ENCODE measurements at places on chromosomes 1 and 21.

DNA sequence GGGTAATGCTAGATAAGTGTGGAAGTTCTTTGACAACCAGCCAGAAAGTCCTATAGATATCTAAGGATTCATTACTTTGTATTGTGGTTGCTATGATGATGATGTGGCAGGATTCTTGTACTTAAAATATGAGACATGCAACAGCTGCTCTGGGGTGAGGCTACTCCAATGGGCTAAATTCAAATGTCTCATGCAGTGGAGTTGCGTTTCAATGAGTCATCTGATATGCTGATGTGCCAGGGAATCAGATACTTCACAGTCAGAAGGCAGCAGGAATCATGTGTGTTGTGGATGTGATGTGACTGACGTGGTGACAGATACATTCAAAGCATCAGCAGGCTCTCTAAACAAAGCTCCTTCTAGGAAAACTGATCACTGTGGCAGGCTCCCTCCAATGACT lies 66.5 kb downstream of the TSEN15 start:
- no peak for DNase-seq

DNA sequence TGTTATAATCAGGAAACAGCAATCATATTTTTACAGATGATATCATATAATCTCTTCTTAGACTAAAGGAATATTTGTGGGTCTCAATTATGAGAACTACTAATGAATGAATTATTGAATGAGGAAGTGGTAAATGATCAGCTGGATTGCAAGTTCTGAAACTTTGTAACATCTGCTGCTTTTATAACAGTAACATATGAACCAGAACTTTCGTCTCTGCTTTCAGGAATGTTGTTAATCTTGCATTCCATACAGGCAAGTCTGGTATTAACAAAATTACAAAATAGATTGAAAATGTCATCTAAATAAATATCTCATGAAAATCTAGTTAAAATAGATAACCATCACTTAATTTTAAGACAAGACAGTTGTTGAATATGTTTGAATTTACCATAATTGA lies 110.5 kb upstream of the COL11A1 start:
- DNase-seq: no peak

GRCh38 chr1:89271341-89272015 lies 1.2 kb downstream of the GBP5 start:
- no peak for DNase-seq

GRCh38 chr21:45493401-45494001 lies 48.7 kb downstream of the SLC19A1 start:
- no peak for DNase-seq

DNA sequence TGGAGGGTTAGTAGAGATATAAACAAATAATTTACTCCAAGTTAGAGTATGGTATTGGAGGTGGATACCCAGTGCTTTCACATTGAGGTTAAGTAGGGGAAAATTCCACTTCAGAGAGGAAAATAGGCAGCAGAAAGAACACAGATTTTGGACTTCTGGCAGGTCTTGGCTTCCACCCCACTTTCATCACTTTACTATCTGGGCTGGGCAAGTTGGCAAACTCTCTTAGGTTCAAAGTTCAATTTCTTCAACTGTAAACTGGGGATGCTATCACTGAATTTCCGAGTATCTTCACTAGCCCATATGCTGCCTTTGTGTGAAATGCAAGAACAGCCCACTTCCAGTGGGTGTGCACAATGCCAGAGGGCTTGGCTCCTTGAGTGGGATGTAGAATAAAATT lies 214.9 kb downstream of the GABPA start:
- DNase-seq: no peak

- DNase-seq: no peak
These were observed 143.0 kb downstream of the DNM3 start for GRCh38 chr1:171984262-171984661.

GRCh38 chr1:22174446-22175220 lies 31.7 kb upstream of the WNT4 start:
- DNase-seq: no peak

DNA sequence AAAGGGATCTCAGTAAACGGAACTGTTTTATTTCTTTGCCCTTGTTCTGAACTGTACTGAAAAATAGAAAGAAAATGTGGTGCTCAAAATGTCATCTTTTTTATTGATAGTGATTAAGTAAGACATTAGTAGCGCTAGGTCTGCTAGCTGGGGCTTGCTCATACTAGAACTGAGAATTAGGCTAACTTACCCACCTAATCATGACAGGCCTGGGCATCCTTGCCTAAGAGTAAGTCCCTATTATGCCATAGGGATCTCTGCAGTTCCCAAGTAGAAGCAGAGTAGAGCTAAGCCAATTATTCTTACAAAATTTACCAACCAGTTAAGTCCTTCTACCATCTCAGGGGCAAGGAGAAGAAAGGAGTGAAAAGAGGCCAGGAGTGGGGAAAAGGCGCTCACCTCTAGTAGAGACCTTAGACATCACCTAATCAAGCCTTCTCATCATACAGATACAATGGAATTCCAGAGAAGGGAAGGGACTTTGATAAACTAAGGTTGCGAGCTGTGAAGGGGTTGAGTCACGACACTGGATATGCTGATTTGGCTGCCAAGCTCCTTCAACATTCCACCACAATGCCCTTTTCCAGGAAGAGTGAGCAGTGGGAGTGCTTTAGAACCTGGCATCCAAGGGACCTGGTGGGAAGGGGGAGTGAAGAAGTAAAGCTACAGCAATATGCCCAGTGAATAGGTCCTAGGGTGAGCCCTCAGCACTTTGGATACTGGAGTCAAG lies 27.7 kb upstream of the RPTN start:
- no peak for DNase-seq

DNA sequence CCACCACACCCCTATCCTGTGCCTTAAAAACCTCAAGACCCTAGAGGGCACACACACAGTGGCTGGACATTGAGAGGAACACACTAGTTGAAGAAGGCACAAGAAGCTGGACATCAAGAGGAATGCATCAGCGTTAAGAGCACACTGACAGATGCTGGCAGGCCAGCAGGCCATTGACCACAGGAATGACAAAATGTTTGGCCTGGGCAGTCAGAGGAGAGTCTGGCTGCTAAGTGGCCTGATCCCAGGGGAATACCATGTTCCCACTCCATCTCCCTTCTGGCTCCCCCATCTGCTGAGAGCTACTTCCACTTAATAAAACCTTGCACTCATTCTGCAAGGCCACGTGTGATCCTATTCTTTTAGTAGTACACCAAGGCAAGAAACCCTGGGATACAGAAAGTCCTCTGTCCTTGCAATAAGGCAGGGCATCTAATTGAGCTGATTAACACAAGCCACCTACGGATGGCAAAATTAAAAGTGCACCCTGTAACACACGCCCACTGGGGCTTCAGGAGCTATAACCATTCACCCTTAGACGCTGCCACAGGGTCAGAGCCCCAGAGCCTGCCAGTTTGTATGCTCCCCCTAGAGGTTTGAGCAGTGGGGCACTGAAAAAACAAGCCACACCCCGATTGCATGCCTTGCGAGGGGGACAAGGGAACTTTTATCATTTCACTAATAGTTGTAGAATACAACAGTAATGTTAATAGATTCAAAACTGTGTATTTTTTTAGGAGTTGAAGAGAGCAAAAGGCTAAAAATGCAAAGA lies 1216.1 kb upstream of the NCAM2 start:
- no peak for DNase-seq

DNA sequence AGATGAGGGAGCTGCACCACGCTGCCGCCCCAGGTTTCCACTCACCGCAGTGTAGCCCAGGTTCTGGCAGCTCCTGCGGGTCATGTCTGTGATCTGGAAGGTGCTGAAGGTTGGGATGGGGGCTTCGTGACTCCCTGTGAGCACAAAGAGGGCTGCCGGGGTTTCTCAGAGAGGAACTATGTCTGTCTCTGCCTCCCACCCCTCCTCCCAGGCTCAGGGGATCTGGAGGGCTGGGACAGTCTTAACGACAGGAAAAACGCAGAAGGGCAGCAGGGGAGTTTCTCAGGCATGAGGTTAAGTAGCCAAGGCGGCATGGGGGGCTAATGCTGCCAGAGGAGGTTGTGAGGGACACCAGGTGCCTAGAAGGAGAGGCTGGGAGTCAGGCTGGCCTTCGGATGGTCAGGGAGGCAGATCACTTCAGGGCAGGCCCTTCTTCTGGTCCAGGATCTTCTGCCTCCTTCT lies 656 bp downstream of the SH2D2A start:
- DNase-seq: no peak

- no peak for DNase-seq
These were observed 129.6 kb downstream of the PRDM16 start for GRCh38 chr1:3198371-3199271.

- DNase-seq: no peak
These were observed 660.6 kb downstream of the LRRIQ3 start for GRCh38 chr1:73537400-73537799.

DNA sequence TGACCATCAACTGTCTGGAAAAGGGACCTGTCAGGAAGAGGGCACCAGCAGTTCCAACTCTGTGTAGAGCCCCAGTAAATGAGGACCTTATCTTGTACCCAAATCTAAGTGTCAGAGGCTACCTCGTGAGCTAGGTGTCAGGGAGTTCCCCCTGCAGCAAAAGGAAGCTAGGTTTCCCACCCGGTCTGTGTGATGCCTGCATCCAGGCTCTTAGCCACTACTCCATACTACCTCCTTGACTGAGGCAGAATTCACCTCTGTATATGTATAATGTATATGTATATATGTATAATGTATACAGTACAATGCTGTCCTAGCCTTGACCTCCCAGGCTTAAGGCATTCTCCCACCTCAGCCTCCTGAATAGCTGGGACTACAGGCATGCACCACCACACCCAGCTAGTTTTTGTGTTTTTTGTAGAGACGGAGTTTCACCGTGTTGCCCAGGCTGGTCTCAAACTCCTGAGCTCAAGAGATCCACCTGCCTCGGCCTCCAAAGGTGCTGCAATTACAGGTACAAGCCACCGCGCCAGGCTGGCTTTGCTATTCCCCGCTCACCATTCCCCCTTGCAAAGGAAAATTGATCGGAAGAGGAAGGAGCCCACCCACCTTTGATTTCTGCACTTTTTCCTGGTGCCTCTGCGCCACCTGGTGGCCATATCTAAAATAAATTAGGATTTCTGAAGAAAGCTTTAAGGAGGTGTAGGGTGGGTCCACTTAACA lies 15.7 kb upstream of the LUZP1 start:
- no peak for DNase-seq

DNA sequence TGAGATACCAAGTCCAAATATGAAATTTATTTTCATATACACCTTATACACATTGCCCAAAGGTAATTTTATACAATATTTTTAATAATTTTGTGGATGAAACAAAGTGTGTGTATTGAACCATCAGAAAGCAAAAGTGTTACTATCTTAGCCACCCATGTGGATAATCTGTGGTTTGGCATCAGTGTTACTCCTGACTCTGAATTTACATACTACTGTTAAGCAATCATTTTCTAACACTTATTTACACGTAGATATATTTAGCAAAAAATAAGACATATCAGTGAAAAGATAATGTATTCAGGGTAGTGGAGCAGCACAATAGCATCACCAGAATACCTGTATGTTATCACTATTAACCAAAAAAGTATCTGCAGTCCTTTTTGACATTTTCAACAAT lies 23.8 kb downstream of the DENND2D start:
- no peak for DNase-seq

DNA sequence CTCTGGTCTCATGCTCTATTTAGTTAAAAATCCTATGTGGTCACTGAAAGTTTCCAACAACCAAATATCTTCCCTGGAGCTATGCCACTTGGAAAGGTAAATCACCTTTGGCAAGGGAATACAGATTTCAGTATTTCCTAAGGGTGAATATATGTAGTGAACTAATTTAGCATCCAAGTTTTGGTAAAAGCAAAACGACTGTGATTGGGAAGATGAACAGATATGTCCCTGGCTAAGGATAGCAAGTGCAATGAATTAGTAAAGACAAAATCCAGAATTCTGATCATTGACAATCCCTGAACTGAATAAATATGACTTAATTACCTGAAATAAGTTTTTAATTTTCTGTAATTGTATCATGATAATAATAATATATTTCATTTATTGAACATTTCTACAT lies at the start of gene OR2T33:
TSS of gene OR2T33 (minus strand) at position 101 of the 400 bp plus-strand sequence. CDS start 4,162 bp downstream, outside the sequence.
- DNase-seq: no peak

Data from esophagus squamous epithelium (tissue), 5 donors.